Endodermal cell (in vitro differentiated cells): ENCODE measurements at places on chromosomes 3 and 15. TPM values are rescaled to one million over a fixed set of nuclear protein-coding genes. Genes with fewer than 3 reads are reported as not detected.

DNA sequence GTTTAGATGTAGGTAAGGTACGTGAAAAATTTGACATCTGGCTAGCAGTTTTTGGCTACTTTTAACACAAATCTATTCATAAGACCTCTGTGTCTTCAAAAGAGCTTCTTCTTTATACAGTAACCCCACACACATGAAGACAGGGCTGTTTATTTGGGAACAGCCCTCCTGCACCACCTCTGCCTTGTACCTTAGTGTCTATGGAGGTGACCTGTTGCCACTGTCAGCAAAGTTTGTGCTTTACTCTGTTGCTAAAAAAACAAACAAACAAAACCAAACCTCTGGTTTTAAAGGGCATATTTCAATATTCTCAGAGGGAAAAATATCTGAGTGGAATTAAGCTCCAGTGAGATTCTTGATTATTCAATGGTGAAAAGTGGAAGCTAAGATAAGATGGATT lies 122.0 kb downstream of the ARPP21 start:
- H3K4me3 ChIP-seq: no peak overlapping the region
- H3K27me3 ChIP-seq: no peaks in the 10 kb centered on the region
- no peak for DNase-seq
- H3K4me1 ChIP-seq: peaks cover 7% of the 10 kb centered on the region
- H3K36me3 ChIP-seq: no peaks in the 10 kb centered on the region

- no peak overlapping the region for H3K27ac ChIP-seq
- H3K4me1 ChIP-seq: peaks cover 5% of the 10 kb centered on the region
- H3K36me3 ChIP-seq: peaks cover 28% of the 10 kb centered on the region
- DNase-seq: no peak
Measured at GRCh38 chr3:188176476-188176875, 22.5 kb downstream of the LPP start.

GRCh38 chr3:178969004-178969700 lies 102.5 kb downstream of the ZMAT3 start:
- no peak overlapping the region for H3K27ac ChIP-seq
- H3K4me3 ChIP-seq: no peak overlapping the region
- H3K4me1 ChIP-seq: peaks cover 9% of the 10 kb centered on the region
- H3K36me3 ChIP-seq: no peaks in the 10 kb centered on the region
- peaks cover 15% of the 10 kb centered on the region for H3K27me3 ChIP-seq

- H3K27me3 ChIP-seq: no peaks in the 10 kb centered on the region
- no peak overlapping the region for H3K27ac ChIP-seq
- no peak overlapping the region for H3K4me3 ChIP-seq
- no peak for DNase-seq
- H3K36me3 ChIP-seq: no peaks in the 10 kb centered on the region
Measured at GRCh38 chr3:23758253-23758838, 47.4 kb upstream of the UBE2E1 start.

GRCh38 chr3:66592927-66593625 lies 92.3 kb upstream of the LRIG1 start:
- H3K36me3 ChIP-seq: no peaks in the 10 kb centered on the region
- H3K4me3 ChIP-seq: no peak overlapping the region
- peak overlapping the region; percentile 97 for H3K27ac ChIP-seq

GRCh38 chr15:94858011-94858410 lies 626.6 kb downstream of the MCTP2 start:
- H3K36me3 ChIP-seq: no peaks in the 10 kb centered on the region
- H3K4me3 ChIP-seq: no peak overlapping the region
- no peaks in the 10 kb centered on the region for H3K27me3 ChIP-seq
- DNase-seq: no peak
- no peaks in the 10 kb centered on the region for H3K4me1 ChIP-seq
- H3K27ac ChIP-seq: no peak overlapping the region

DNA sequence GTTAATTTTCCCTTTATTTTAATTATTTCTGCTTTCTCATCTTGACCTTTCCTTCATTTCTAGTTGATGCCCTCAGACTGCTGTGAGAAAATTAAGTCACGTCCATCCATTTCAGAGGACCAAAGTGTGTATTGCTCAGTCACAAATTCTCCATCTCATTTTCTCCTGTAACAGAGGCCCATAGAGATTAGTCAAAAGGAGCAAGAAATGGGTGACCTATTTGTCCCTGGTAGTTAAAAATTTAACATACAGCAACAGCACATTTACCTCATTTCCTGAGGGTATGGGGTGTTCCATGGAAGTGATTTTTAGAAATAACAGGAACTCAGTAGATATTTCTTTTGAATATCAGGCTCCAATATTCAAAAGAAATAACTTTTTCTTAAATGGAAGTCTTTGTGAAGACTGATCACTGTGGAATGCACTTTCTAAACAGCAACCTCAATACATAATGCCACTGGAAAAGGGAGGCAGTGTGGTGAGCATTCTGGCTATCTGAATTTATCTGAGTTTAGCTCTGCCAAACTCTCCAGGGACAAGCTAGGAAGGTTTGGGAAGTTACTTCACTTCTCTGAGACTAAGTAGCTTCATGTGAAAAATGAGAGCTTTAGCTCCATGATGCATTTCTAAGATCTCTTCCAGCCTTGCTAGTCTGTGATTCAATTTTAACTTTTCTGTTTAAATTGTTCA lies 808.2 kb downstream of the SQOR start:
- no peak overlapping the region for H3K4me3 ChIP-seq
- H3K4me1 ChIP-seq: no peaks in the 10 kb centered on the region
- no peak overlapping the region for H3K27ac ChIP-seq

RBMS3 gene
- total RNA-seq: 6.5 and 7.3 TPM in 2 replicates

DYNLT2B gene
- 18.8 and 22.6 TPM in 2 replicates for total RNA-seq

PAK6 gene
- 6.6 to 9.4 TPM (median 7.7 TPM) in 3 replicates for total RNA-seq
